ENCODE measurements at places on chromosomes 16 and 17.

- DNase-seq: peak; percentile 58
These were observed 12.9 kb downstream of the CMIP start for GRCh38 chr16:81457326-81458133.

GRCh38 chr17:55023626-55024025, 55.1 kb downstream of the STXBP4 start:
- no peak for DNase-seq

DNA sequence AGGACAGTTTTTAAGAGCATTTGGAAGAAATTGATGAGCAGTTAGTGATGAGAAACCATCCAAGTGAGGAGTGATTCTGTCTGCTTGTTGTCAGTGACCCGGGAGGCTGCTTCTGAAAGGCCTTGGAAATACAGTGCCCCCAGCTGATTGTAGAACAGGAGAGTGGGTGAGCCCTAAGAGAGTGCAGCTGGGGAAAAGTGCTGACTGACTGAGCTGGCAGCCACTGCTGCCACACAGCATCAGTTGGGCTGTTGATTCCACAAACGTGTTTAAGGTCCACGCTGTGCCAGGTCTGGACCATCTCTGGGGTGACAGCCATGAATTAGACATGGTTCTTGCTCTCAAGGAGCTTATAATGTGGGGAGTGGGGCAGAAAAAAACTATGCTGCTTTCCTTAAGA, 18.9 kb downstream of the NUP93 start:
- DNase-seq: no peak

GRCh38 chr16:1523581-1524245, 9.8 kb upstream of the TMEM204 start:
- DNase-seq: no peak

DNA sequence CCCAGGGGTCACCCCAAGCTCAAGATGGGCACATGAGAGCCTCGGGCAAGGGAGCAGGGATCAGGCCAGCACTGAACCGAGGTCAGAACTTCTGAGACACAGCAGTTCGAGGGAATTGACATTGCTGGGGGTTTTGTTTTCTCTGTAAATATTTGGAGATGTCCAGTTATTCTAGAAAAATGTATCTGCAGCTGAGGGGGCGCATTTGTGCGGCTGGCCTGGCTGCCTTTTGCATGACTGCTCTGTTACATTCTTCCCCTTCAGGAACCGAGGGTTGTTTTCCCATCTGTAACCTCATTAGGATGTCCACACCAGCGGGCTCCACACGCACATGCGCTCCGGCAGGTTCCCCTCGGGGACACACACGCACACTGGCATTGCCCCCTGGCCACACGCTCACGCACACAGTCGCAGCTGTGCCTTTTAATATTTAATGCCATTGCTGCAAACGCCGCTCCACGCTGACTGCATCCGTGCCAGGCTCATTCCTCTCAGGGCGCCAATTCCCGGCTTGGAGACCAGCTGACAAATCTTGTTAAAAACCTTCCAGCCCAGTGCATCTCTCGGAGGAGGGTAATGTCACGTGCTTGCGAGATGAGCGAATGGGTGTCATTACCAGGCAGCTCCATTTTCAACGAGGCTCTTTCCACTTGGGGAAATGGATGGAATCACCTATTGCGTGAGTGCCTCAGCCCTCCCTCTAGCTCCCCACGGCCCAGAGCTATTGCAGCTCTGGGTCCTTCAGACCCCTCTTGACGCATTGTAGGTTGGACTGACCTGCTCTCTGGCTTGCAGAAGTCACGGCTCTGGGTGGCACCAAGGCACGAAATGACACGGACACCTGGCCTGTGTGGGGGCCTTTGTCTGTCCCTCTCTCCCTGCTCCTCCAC, 13.1 kb downstream of the CCR7 start:
- DNase-seq: peak; percentile 95

GRCh38 chr17:75069783-75070182, 18.0 kb upstream of the SLC16A5 start:
- DNase-seq: peak; percentile 48

DNA sequence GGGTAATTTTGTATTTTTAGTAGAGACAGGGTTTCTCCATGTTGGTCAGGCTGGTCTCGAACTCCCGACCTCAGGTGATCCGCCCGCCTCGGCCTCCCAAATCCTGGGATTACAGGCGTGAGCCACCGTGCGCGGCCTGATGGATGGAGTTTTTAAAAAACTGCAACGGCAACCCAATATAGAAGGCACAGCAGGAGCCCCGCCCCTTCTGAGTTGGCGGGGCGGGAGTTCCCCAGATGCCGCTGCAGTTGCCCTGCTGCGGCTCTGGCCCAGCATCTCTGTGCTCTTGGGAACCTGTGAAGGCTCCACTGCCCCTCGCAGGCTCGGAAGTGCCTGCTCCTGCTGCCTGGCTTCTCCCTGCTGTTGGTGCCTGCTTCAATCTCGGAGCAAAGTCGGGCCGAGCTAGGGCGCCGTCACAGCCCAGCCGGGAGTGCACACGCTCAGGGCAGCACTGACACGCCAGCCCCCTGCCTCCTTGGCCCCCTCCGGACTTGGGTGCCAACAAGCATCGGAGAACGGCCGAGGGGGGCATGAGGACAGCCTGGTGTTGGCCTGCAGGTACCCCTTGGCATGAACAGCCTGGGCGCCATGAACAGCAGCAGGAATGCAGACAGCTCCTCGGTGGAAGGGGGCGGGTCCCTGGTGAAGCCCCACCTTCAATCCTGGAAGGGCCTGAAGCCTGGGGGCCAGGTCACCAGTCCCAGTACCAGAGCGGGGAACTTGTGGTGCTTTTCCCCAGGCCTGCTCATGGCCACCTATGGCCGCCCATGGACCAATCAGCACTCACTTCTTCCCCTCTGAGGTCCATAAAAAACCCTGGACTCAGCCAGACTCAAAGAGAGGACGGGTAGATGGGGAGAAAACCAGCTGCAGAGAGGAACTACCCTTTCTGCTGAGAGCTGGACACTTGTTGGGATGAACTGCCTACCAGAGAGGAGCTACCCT, 2.3 kb upstream of the NT5M start:
- peak; percentile 59 for DNase-seq

DNA sequence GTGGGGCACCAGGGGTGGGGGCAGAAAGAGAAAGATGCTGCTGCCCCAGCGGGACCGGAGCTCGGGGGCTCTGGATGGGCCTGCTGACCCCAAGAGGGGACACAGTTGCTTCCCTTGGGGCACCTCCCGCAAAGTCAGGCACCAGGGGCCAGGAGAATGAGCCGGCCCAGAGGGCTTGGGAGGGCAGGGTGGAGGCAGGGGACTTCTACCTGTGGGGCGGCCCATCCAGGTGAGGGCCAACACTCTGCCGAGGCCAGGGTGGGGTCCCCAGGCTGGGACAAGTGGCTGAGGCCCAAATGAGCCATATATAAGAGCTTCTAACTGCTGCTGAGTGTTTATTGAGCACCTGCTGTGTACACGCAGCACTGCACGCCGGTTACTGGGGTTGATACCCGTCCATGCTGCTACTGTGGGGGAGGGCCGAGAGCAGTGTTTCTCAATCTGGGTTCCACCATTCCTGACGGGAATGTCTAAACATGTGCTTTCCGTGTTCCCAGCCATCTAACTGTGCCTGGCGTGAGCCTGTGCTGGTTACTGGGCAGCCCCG, 211.7 kb upstream of the GSE1 start:
- no peak for DNase-seq

DNA sequence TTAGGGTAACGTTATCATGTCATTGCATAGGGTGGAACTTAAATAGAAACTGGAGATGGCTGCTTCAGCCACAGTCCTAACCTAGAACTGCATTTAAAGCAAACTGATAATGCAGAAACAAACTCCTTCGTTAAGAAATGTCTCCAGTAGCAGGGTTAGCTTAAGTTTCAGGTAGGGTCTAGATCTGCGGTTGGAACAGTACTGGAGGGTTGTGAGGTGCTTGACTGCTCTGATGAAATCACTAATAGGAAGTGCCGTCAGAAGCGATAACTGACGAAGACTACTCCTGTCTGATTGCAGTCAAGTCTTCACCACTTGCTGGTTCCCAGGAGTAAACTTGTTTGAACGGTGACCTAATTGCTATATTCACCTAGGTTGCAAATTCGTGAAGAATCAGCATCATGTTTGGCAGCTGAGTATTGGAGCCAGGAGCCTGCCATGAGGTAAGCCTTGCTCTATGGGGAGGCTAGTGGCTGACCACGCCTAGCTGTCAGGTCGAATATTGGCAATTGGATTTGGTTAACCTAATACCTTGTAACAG, 24.5 kb downstream of the TRPV2 start:
- DNase-seq: no peak

DNA sequence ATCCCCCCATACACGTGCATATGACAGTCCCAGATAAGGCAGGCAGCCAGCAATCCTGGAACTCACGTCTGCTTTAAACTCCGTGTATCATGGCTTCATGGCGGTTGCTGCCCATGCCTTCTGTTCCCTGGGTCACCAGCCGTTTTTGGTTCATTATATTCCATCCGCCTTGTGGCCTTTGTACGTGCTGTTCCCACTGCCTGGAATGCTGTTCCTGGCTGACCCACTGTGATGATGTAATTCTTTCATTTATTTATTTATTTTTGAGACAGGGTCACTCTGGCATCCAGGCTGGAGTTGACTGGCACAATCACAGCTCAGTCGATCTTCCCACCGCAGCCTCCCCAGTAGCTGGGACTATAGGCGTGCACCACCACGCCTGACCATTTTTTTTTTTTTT, 136.7 kb upstream of the GSE1 start:
- no peak for DNase-seq

GRCh38 chr17:73013301-73013700, 79.2 kb downstream of the SLC39A11 start:
- no peak for DNase-seq

- no peak for DNase-seq
These were observed 27.3 kb downstream of the ACSF3 start for GRCh38 chr16:89120921-89121351.

GRCh38 chr17:10313037-10313672, 59.7 kb downstream of the MYH13 start:
- no peak for DNase-seq

- DNase-seq: no peak
These were observed 74.0 kb downstream of the N4BP1 start for GRCh38 chr16:48535831-48536613.

DNA sequence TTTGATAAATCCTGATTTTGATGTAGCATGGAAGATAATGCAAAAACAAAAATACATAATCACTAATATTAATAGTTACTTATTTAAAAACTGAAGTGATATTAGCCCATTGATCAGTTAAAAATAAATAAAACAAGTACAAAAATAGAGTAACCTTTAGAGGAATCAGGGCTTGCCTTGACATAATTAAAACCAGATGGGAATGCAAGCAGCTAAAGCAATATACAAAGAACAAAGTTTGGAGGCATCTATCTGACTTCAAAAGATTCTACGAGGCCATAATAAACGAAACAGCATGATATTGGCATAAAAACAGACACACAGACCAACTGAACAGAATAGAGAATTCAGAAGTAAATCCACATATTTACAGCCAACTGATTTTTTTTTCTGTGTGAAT, 15.0 kb upstream of the HEATR3 start:
- peak; percentile 12 for DNase-seq

DNA sequence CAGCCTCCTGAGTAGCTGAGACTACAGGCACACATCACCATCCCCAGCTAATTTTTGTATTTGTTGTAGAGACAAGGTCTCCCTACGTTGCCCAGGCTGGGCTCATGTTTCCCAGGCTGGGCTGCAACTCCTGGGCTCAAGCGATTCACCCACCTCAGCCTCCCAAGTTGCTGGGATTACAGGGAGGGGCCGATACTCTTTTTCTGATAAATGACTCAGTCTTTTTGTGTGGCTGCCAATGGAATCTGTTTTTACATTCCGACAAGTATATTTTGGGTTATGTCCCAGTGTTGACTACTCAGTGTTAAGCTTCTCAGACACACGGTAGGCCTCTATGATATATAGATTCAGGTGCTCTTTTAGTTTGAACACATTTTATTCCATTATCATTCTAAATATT, 58.1 kb downstream of the SLFN11 start:
- peak; percentile 88 for DNase-seq

- no peak for DNase-seq
These were observed 62.9 kb upstream of the RCVRN start for GRCh38 chr17:9968008-9968407.

GRCh38 chr16:27761816-27762215, 211.9 kb downstream of the KATNIP start:
- DNase-seq: no peak

- peak; percentile 48 for DNase-seq
These were observed at the start of gene RAB26 for GRCh38 chr16:2147981-2148671. Gene RAB26, plus strand, starts transcription at chr16:2148625. Its CDS starts 159 bp downstream, at chr16:2148784.

DNA sequence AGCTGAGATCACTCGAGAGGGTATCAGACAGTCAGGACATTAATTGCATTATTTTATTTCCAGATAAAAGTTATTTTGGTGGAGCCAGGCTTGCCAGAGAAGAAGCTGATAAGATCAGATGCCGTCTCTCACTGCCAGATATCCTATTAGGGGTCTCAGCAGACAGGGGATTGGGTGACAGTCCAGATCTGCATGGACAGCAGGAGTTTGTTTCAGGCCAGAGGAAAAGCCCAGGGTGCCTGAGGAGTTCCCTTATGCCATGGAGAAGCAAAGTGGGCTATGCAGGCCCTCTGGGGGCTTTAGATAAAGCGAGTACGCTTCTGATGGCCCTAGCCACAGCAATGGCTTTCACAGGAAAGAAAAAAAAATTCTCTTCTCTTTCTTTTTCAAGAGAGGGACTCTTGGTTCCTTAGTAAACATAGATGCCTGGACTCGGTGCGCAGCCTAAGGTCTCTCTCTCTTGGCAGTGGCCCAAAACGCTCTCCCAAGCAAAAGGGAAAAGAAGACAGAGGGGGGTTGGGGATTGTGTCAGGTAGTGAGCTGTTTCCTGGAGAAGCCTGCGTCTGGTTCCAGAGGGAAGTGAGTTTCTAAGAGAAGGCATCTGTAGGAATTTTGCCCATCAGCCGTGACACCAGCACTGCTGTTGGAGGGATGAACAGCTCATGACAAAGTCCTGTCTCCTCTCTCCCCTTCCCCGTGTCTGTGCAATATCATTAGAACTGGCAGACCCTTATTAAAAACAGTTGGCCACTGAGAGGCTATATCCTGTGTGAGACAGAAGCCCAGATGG, 166.3 kb upstream of the FOXF1 start:
- no peak for DNase-seq

- DNase-seq: peak; percentile 54
These were observed 18.5 kb downstream of the TOP2A start for GRCh38 chr17:40399185-40399584.

DNA sequence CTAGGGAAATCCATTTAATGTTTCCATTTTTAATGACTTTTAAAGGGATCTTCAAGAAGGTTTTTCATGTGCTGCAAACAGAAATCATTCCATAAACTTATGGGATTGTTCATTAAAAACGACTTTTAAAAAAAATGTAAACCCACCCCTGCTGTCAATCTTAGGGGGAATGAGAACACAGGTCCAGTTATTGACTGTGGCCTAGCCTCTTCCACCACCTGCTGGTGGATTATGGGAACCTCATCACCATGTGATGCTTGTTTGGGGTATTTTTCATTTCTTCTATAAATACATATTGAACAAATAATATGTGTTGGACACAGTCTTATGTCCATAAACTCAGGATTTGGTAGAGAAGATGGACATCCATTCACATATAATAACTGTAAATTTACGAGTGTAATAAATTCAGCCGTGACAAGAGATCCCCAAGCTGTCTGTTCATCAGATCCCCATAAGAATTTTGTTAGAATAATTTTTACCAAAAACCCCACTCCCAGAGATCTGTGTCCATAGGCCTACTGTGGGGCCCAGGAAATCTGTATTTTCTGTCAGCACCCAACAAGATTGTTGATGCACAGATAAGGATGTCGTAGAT, 42.0 kb upstream of the TMC5 start:
- DNase-seq: peak; percentile 63

- DNase-seq: no peak
These were observed 1.6 kb downstream of the VAT1L start for GRCh38 chr16:77790009-77790372.

Data from HCEC 1CT (cell line).